ENCODE measurements at places on chromosomes 2 and 18.

GRCh38 chr2:201285499-201285898 lies 25.2 kb downstream of the CASP8 start:
- peak; percentile 22 for DNase-seq

GRCh38 chr2:64186699-64187605 lies 42.7 kb upstream of the PELI1 start:
- peak; percentile 33 for DNase-seq

GRCh38 chr18:51731070-51731469 lies 533.6 kb upstream of the MEX3C start:
- DNase-seq = no peak

DNA sequence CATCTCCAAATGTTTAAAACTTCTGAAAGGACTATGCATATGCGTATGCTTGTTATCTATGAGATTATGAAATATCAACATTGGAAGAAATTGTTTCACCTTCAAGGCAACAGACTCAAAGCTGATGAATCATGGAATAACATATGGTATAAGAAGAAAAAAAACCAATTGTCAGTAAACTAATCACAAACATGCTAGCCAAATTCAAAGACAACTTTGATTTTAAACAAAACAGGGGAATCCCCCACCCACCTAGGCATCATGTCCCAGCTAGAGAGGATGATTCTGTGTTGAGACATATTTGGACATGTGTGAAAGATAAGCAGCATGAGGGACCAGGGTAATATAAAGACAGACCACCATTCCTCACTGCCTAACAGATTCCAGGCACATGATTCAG lies 147.7 kb downstream of the WDPCP start:
- DNase-seq = peak; percentile 52

DNA sequence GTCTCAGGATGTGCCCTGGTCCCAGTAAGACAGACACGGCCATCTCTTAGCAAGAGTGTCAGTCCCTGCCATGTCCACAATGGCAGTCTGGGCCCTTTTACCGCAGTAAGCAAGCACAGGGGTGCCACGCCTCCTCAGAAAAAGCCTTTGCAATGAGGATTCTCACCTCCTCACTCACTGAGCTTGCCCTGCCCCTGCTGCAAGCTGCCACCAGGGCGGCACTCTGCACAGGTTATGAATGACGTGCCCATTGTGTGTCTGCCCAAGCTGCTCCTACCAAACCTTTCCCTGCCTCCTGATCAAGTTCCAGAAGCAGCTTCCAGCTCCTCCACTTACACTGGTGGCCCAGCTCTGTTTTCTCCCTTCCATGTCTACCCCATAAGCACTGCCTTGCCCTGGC lies 23.3 kb downstream of the ERCC3 start:
- DNase-seq = no peak

DNA sequence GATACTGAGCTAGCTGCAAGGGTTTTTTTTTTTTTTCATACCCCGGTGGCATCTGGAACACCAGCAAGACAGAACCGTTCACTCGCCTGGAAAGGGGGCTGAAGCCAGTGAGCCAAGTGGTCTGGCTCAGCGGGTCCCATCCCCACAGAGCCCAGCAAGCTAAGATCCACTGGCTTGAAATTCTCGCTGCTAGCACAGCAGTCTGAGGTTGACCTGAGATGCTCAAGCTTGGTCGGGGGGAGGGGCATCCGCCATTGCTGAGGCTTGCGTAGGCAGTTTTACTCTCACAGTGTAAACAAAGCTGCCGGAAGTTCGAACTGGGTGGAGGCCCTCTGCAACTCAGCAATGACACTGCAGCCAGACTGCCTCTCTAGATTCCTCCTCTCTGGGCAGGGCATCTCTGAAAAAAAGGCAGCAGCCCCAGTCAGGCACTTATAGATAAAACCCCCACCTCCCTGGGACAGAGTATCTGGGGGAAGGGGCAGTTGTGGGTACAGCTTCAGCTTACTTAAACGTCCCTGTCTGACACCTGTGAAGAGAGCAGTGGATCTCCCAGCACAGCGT lies 5.1 kb upstream of the MIB1 start:
- DNase-seq = peak; percentile 49

DNA sequence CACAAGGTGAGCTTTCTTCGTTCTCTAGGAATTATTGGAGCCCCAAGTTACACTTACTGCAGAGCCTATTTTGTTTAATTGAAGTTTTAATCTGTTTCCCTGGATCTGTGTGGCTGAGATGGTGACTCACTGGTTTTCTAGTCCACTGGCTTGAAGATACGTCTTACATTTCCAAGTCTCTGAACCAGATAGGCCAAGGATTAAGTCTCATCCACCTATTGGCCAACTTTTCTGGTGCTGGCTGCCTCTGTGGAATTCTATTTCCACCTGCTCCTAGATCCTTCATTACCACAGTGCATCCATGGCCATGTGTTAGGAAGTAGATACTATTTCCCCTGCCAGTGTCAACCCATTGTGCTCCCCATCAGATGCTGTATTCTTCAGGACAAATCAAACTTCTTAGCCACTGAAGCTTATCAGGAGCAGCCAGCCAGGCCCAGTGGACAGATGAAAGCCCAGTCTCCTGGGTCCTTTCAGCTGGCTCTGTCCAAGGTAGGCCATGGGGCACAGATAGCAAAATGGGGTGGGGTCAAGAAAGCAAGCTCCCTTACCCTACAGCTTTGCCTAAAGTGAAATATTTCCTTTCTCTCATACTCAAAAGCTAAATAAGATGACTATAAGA lies 198.8 kb upstream of the TCF4 start:
- no peak for DNase-seq

DNA sequence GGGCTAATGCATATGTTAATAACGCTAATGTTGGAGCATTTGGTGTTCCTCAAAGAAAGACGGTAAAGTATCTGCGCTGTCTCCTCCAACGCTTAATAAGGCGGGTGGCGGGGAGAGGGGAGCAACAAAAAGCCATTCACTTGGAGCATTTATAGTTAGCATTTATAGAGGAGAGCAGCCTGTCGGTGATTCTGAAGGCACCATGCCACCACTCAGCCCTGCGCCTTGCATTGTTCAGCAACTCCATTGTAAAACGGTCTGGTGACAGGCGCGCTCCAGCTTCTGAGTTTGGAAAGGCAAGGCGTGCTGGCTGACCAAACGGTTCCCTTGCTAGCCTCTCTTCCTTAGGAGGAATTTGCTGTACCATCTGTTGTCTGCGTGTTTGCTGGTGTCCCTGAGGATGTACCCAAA lies 83.9 kb downstream of the LYPD1 start:
- DNase-seq = no peak

DNA sequence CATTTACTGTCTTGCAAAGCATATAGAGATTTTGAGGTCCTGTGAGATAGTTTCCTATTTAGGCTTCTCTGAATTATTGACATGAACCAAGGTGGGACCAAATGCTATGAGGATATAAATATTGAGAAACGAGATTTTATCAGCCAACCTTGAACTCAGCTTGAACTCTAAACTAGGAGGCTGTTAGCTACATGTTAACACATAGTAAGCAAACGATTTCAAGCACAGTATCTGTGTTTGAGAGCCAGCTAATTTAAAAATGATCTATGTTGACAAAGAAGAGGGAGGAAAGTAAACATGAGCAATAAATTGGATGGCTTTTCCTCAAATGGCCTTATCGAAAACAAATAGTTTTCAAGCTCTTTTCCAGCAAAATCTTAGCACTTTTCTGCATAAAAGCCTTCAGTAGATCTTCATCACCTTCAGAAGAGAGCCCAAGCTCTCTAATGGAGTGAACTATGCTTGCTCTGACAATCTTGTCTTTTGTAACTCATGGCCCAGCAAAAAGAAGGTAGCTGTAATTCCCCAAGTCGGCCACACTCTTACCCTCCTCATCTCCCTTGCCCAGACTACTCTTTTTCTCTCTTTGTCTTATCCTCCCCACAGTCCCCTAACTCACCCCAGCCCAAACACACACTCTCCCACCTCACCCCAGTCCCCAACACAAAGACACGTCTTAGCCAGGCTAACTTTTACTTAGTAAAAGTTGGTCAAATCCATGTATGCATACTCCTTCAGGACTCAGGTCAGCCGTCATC lies 14.7 kb downstream of the CD28 start:
- DNase-seq = no peak

GRCh38 chr2:108637304-108637669 lies 82.0 kb upstream of the RANBP2 start:
- peak; percentile 96 for DNase-seq

DNA sequence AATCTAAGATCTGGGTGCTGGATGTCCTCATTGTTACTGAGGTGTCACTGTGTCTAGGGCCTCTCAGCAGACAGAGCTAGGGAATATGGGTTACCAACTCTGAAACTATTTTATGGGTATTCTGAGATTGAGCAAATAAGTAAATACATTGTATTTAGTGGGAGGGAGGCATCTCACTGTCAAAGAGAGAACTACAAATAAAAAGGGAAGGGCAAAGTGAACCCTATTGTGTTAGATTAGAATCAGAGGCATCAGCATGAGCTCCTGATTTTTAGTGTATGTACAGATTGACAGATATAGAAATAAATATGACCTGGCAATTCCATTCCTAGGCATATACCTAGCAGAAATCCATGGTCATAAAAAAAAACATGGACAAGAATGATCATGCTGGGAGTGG lies 33.9 kb upstream of the RAB6C start:
- DNase-seq = no peak

DNA sequence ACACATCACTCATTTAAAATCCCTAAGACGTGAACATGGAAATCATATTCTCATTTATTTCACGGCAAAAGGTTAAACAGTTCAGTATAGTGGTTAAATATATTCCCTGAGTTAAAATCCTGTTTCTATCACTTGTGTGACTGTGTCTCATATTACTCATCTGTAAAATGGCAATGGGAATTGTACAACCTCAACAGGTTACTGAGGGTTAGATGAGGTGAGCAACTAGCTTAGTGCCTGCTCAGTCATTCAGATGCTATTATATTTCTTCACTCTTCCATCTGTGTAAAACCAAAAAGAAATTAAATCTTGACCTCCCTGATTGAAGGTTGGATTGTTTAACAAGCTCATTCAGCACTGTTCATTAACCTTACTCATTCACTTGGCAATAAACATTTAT lies 212.4 kb upstream of the STK17B start:
- no peak for DNase-seq

DNA sequence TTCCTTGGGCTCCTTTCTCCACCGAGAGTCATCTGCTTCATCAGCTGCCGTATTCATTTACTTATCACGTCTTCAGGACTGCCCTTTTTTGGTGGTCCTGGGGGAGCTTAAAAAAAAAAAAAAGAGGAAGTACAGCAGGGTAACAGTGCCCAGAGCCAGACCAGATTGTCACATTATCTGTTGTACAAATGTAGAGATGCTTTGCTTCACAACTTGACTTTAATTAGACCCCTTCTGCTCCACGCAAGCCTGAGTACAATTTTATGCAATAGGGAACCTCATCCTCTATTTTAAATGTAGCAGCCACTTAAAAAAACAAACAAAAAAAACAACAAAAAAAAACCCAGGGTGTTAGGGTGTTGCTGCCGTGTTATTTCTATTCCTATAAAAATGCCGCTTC lies 128.3 kb downstream of the PRPF40A start:
- DNase-seq = no peak

DNA sequence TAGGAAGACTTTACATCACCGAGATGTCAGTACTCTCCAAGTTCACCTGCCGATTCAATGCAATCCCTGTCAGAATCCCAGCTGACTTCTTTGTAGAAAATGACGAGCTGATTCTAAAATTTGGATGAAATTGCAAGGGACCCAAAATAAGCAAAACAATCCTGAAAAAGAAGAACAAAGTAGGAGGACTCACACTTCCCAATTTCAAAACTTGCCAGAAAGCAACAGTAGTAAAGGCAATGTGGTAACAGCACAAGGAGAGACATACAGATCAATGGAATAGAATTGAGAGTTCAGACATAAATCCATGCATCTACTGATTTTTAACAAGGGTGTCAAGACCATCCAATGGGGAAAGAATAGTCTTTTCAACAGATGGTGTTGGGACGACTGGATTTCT lies 52.2 kb downstream of the SMAD7 start:
- DNase-seq = no peak

- DNase-seq = peak; percentile 63
Measured at GRCh38 chr2:202278036-202278760, 12.6 kb downstream of the NOP58 start.

DNA sequence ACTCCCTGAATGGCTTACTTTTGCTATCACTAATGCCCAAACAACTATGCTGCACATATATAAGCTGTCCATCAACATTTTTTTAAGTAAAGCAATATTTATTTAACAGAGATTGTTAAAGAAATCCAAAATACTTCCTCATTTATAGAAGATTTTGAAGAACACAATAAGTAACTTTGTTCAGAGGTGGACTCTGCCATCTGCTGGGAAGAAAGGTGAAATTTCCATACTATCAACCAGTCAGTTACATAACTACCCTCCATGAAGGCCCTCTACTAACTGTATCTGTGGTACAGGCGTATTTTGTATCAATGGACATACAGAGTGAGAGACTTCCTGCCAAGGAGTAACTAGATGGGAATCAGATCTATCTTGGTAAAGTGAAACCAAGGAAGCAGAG lies 106.0 kb downstream of the DTNB start:
- DNase-seq = peak; percentile 83

DNA sequence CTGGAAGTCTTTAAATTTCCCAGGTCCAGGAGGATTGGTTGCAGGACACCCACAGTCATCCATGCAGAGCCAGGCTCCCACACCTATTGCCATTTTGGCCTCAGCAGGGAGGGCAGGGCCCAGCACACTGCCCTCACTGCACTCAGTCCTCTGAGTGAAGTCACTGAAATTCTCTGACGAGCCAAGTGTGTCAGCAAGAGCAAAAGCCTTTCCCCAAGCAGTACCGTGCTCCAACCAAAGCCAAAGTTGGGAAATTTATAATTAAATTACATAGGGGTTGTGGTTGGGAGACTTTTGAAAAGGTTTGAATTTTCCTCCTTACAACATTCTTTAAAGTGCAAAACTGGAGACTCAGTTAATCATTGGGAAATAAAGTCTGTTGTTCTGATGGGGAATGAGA lies 98.5 kb upstream of the CD226 start:
- DNase-seq = peak; percentile 89

- no peak for DNase-seq
Measured at GRCh38 chr2:213022987-213023386, 128.4 kb downstream of the IKZF2 start.

DNA sequence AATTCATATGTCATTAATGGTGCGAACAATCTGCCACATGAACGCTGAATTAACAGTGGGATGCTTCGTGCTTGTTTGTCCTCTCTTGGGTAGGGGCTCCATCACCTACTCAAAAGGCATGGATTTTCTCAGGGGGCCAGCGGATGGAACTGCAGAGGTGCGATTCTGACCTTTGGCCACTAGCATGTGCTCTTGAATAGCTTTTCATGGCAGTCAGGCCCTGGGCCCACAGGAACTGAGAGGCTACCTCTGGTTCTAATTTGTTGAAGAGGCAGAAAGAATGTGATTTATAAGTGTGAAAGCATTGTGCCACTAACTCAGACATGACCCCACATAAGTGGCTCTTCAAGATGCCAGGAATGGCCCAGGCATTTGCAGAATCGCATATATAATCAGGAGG lies 283.2 kb downstream of the INSIG2 start:
- peak; percentile 78 for DNase-seq

DNA sequence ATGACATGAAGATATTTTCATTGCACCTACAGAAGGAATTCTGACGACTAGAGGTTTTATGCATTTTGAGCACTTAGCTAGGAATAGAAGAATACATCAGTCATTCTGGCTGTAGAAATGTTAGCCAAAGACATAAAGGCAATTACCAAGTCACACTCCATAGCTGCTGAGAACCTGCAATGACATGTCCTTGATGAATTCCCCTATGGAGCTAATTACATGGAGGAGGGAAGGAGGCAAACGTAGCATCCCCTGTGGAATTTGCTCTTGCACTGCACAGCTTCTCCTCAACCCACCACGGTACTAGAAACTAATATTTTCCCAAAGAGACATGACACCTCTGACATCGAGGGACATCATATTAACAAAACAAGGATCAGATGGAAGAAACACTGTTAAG lies 174.0 kb upstream of the SESTD1 start:
- DNase-seq = no peak
